Panc1 (cell line): ENCODE measurements at places on chromosomes 2 and 18.

DNA sequence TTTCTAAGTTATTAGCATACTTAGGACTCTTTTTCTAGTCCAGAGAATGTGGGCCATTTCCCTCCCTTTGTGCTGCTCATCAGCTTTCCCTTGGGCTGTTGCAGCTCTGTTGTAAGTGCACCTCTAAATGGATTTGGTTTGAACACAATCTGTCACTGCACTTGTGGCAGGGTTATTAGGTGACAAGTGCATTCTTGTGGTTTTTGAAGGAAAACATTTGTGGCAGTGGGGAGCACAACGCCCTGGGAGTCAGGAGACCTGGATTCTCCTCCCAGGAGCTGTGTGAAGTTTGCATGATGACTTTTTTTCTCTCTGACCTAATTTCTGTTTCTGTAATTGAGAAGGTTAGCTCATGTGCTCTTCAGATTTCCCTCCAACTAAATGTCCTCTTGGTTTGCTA, 630.9 kb upstream of the FAM98A start:
- no peak for DNase-seq

GRCh38 chr2:237915576-237915975, 51.2 kb upstream of the UBE2F start:
- no peak for DNase-seq

GRCh38 chr2:18792226-18792629, 202.9 kb upstream of the NT5C1B start:
- no peak for DNase-seq

DNA sequence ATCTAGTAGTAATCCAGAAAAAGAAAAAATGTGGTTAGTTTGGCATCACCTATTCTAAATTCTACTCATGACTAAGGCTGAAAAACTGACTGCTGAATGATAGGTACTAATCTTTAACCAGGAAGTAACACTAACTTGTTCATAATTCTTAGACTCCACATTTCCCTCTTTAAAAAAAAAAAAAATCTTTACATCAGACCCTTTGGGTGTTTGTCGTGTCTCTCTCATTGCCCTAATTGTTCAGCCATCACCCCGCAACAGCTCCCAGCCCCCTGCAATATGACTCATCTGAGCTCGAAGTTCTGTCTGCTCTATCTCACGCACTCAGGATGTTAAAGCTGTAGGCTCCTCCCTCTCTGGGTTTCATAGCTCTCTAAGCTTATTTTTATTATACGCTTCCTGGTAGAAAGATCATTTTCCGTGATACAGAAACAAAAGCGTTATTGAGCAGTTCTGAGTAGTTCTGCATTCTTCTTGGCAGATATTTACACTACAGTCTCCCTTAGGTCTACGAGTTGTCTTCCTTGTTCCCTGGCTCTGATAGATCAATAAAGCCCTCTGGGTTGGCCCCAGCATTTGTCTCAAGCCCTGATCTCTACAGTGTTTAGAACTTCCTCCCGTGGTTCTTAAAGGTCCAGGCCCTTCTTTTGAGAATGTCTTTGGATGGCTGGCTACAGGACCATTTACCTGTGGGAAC, 95.6 kb downstream of the TNFRSF11A start:
- no peak for DNase-seq

GRCh38 chr2:216786676-216787075, 73.2 kb downstream of the TNP1 start:
- no peak for DNase-seq

DNA sequence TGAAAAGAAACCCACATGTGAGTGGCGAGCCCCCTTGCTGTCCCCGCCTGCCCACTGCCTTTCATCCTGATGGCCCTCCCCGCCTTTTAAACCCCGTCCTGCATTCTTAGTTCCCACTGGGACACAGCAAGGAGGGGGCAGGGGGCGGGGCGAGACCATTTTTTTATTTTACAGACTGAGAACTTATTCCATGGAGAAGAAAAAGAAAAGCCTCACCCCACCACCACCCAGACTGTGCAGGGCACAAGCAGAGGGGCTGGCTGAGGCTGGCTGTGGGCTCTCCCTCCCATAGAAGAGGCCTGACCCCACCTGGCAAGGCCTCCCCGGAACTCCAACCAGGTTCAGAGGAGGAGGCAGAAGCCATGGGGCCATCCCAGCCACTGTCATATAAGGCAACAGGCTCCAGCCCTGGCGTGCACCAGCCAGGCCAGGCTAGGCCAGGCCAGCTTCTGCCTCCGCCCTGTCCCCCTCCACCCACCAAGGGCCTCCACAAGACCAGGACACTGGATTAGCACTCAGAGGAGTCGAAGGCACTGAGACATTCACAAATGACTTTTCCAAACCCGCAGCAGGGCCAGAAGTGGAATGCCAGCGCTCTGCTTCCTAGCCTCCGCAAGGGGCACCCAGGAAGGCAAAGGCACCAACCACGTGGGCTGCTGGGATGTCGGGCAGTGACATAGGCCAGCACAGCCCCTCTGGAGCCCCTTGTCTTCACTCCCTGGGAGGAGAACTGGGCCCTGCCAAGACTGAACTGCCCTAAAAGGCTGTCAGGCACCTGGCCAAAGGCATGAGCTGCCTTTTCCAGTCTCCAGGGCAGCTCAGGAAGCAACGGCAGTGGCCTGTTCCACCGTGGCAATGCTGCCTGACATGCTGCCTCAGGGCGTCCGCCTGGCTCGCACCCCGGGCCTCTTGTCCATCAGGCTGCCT, 37.5 kb upstream of the SEMA4C start:
- no peak for DNase-seq

DNA sequence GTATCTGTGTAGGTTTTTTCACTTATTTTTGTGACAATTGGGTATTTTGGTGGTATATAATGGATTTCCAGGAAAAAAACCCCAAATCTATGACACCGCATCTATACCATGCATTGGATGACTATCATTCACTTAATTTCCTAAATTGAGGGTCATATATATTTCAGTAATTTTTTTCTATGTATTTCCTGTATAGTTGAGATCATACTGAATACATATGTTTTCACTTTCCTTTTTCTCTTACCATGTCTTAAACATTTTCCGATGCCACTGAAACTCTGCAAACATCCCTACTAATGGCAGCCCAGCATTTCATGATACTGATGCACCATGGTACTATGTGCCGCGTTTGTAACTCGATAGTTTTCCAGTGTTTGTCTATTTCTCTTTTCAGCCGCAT, 40.4 kb downstream of the CDKL4 start:
- no peak for DNase-seq

DNA sequence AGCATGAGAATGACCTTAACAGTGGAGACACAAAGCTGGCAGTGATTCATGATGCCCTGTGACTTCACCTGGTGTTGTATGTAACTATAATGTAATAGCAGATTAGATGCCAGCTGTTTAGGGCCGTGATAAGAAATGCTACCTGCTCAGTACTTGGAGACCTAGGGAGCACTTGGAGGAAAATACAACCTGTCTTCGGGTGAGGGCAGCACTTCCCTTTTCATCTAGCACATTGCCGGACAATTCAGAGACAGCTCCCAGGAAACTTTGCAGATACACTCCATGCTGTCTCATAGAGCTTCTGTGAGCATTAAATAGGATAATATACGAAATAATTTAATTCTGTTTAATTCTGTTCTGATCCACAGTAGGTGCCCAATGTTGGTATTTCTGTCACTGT, 668.5 kb downstream of the TSN start:
- DNase-seq = peak; percentile 2
